ENCODE measurements at places on chromosomes 5 and 9.

- DNase-seq, result no peak
Observed at GRCh38 chr5:167813389-167813788, 478.1 kb upstream of the WWC1 start.

DNA sequence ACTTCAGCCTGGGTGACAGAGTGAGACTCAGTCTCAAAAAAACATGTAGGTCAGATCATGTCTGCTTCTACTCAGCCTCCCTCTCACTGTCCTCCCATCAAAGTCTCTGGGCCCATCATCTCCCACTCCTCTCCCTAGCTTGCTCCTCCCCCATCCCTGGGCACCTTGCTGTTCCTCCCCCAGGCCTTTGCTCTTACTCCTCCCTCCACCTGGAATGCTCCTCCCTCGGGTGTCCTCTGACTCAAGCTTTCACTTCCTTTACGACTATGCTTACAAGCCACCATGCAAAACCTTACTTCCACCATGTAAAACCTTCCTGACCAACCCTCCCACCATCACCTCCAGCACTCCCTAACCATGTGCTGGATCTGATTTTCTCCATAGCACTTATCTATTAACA is 51.5 kb downstream of the MTMR12 start:
- DNase-seq, result no peak

- DNase-seq, result no peak
Observed at GRCh38 chr5:176881021-176881749, 18.0 kb downstream of the HK3 start.

- no peak for DNase-seq
Observed at GRCh38 chr5:1547655-1548054, 23.9 kb upstream of the LPCAT1 start.

DNA sequence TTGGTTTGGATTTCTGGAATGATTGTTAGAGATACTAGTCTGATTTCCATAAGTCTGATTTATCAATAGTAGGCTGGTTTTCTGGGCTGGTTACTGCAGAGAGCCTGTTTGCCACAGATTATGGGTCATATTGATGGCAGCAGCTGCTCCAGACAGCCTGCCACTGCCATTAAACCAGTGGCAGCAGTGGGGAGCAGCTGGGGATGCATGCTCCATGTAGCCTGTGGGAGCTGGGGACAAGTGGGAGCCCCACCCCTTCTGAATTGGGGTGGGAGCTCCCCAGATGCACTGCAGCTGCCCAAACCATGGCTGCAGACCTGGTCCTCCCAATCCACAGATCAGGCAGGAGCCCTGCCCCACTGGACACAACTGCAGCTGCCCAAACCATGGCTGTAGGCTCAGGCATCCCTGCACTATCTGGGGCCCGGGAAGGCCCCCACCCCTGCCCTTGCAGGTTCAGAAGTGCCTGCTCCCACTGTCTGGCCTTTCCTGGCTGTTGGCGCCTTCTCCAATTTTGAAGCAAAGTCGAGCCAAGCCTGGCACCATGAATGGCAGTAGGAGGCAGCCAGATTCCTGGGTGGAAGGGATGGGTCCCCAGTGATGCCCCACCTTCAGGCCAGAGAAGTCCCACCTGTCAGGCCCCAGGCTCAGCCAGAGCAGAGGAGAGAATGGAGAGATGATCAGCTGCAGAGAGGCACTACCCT is 402.9 kb upstream of the TYRP1 start:
- no peak for DNase-seq

- DNase-seq, result no peak
Observed at GRCh38 chr5:67827541-67827940, 388.0 kb upstream of the PIK3R1 start.

GRCh38 chr9:116494815-116495634 is 192.1 kb upstream of the TRIM32 start:
- DNase-seq, result no peak

All from stimulated activated CD8-positive, alpha-beta memory T cell treated with anti-CD3 and anti-CD28 coated beads, Interleukin-7, amount 100 ng/mL, for 4 hours (primary cell).